ENCODE measurements at places on chromosomes 4 and X.

GRCh38 chr4:2427383-2428334 is 8.9 kb downstream of the CFAP99 start:
- no peak overlapping the region for H3K4me3 ChIP-seq
- no peaks in the 10 kb centered on the region for H3K4me1 ChIP-seq
- no peak overlapping the region for H3K27ac ChIP-seq
- no peaks in the 10 kb centered on the region for H3K36me3 ChIP-seq

GRCh38 chr4:100977274-100977673 is 370.1 kb downstream of the PPP3CA start:
- no peak overlapping the region for H3K4me3 ChIP-seq
- DNase-seq: no peak
- H3K4me1 ChIP-seq: no peaks in the 10 kb centered on the region
- no peak overlapping the region for H3K27ac ChIP-seq
- no peaks in the 10 kb centered on the region for H3K36me3 ChIP-seq

GRCh38 chr4:151729731-151730559 is 30.9 kb downstream of the GATB start:
- no peak for DNase-seq
- H3K36me3 ChIP-seq: no peaks in the 10 kb centered on the region
- no peak overlapping the region for H3K4me3 ChIP-seq

DNA sequence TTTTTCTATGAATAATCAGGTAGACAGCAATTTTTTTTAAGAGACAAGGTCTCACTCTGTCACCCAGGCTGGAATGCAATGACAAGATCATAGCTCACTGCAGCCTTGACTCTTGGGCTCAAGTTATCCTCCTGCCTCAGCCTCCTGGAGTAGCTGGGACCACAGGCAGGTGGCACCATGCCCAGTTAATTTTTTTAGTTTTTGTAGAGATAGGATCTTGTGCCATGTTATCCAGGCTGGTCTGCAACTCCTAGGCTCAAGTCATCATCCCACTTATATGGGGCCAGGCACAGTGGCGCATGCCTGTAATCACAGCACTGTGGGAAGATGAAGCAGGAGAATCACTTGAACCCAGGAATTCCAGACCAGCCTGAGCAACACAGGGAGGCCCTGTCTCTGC is 26.8 kb downstream of the AFAP1 start:
- H3K36me3 ChIP-seq: no peaks in the 10 kb centered on the region
- no peak overlapping the region for H3K27ac ChIP-seq
- no peak for DNase-seq
- no peaks in the 10 kb centered on the region for H3K4me1 ChIP-seq

DNA sequence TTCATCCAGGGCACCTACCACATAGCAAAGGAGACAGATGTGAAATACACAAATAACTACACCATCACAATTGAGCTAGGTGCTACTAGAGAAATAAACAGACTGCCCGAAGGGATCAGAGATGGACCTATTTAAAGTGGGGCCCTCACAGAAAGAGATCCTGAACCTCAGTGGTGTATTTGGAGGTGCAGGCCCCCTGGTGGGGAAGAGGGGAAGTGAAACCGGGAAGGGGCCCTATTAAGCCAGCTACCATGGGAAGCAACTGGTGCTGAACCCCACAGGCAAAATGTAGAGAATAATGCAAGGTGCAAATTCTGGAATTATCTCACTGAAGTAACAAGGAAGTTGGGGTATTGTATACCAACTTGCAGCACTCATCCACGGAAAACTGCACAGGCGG is 78.6 kb upstream of the FAM9A start:
- no peak overlapping the region for H3K27ac ChIP-seq
- no peak overlapping the region for H3K4me3 ChIP-seq
- no peaks in the 10 kb centered on the region for H3K4me1 ChIP-seq
- peak; percentile 2 for DNase-seq
- no peaks in the 10 kb centered on the region for H3K27me3 ChIP-seq

DNA sequence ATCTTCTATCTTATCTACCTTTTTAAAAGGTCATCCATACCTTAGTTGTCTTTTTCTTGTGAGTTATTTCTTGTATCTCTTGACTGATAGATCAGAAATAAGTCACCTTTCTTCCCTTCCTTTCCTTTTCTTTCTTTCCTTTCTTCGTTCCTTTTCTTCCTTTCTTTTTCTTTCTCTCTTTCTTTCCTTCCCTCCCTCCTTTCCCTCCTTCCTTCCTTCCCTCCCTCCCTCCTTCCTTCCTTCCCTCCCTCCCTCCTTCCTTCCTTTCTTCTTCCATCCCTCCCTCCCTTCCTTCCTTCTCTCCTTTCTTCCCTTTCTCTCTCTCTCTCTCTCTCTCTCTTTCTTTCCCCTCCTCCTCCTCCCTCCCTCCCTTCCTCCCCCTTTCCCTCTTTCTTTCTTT is 93.5 kb downstream of the CEP135 start:
- H3K27ac ChIP-seq: no peak overlapping the region
- no peak overlapping the region for H3K4me3 ChIP-seq
- no peak for DNase-seq
- H3K4me1 ChIP-seq: no peaks in the 10 kb centered on the region
- H3K27me3 ChIP-seq: peaks cover 4% of the 10 kb centered on the region

- DNase-seq: no peak
- peaks cover 90% of the 10 kb centered on the region for H3K27me3 ChIP-seq
- H3K4me1 ChIP-seq: peaks cover 32% of the 10 kb centered on the region
- H3K36me3 ChIP-seq: no peaks in the 10 kb centered on the region
- no peak overlapping the region for H3K27ac ChIP-seq
These were observed 2.4 kb downstream of the NKX3-2 start for GRCh38 chr4:13541720-13542576.

- no peaks in the 10 kb centered on the region for H3K36me3 ChIP-seq
- no peak overlapping the region for H3K27ac ChIP-seq
These were observed 857.0 kb upstream of the HTR2C start for GRCh38 chrX:113726898-113727297.

DNA sequence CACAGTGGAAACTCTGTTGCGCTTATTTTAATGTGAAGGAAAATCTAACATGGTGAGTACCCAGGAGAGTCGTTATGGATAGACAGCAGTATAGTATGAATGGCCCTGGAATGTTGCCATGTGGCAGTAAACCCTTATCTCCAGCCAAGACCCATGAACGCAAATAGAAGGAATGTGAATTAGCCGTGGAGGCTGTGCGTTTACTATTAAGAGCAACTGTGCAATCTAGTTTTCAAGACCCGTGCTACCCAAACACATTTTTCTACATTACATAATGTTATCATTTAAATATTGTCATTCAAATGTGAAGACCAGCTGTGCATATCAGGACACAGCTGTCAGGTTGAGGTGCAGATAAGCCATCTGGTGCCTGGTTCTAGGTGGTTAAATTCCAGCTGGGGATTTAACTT is 13.3 kb upstream of the AGA start:
- H3K4me3 ChIP-seq: no peak overlapping the region
- H3K27me3 ChIP-seq: no peaks in the 10 kb centered on the region
- no peak overlapping the region for H3K27ac ChIP-seq
- no peaks in the 10 kb centered on the region for H3K36me3 ChIP-seq

GRCh38 chr4:99998062-99998867 is 48.2 kb upstream of the H2AZ1 start:
- no peak overlapping the region for H3K4me3 ChIP-seq
- H3K36me3 ChIP-seq: no peaks in the 10 kb centered on the region
- no peak overlapping the region for H3K27ac ChIP-seq
- H3K27me3 ChIP-seq: no peaks in the 10 kb centered on the region
- H3K4me1 ChIP-seq: no peaks in the 10 kb centered on the region
- no peak for DNase-seq

- H3K27me3 ChIP-seq: no peaks in the 10 kb centered on the region
- DNase-seq: no peak
- H3K4me3 ChIP-seq: no peak overlapping the region
- no peaks in the 10 kb centered on the region for H3K36me3 ChIP-seq
- no peak overlapping the region for H3K27ac ChIP-seq
These were observed 66.3 kb upstream of the FAM9C start for GRCh38 chrX:13110433-13111324.

- no peaks in the 10 kb centered on the region for H3K27me3 ChIP-seq
- DNase-seq: no peak
- no peak overlapping the region for H3K27ac ChIP-seq
- no peaks in the 10 kb centered on the region for H3K4me1 ChIP-seq
- H3K36me3 ChIP-seq: no peaks in the 10 kb centered on the region
- H3K4me3 ChIP-seq: no peak overlapping the region
These were observed 165.8 kb upstream of the PPARGC1A start for GRCh38 chr4:24055623-24056022.

DNA sequence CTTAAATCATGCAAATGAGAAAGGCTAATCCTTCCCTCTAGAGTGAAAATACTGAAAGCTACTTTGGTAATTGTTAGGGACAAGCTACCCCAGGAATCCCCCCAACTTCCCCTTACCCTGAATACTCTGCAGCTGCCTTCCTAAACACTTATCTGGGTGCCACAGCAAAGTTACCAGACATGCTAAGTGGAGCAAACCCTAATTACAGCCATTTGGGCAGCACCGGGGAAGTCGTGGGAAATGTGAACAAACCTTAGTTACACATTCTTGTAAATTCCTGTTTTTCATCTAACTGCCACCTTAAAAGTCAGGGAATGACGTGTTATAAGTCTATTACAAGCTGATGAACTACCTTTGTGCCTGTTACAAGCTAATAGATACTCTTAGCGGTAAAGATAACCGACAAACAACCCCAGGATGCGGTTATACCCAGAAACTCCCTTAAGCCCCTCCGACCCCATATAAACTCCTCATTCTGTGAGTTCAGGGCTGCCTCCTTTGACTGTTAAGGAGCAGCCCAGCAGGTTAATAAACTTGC is 66.0 kb upstream of the PLAC8 start:
- no peaks in the 10 kb centered on the region for H3K27me3 ChIP-seq
- H3K36me3 ChIP-seq: no peaks in the 10 kb centered on the region
- H3K4me3 ChIP-seq: no peak overlapping the region
- DNase-seq: no peak

GRCh38 chrX:27675493-27675892 is 85.3 kb downstream of the DCAF8L2 start:
- no peaks in the 10 kb centered on the region for H3K36me3 ChIP-seq
- DNase-seq: no peak
- no peaks in the 10 kb centered on the region for H3K4me1 ChIP-seq
- no peak overlapping the region for H3K27ac ChIP-seq

DNA sequence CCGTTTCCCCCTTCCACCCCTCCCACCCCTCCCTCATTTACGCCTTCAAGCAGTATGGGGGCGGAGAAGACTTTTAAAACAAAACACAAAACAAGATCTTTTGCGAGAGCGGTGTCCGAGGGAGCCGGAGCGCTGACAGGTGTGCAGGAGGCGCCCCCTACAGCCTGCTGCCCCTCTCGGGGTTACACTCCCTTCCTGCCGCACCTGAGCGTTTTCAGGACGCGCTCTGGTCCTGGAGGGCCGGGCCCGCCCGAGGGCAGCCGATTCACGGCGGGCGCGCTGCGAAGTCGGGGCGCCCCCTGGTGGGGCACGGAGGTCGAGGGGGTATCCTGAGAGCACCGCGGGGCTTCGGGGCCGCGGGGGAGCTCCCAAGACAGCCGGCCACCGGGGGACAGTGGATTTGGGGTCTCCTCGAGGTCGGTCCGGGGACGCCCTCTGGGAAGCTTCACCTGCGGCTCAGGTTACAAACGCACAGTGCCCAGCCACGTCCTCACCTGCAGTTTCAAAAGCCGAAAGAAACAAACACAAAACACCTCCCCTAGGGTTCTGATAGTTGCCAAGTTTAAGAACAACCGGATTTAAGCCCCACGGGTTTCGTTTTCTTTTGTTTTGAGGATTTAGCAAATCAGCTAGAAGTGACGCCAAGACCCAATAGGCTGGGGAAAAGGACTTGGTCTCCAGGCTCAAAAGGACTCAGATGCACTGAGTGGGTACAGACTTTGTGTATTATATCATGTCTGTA is 8.0 kb upstream of the NEUROG2 start:
- DNase-seq: peak; percentile 64
- H3K27ac ChIP-seq: no peak overlapping the region
- H3K27me3 ChIP-seq: peaks cover 51% of the 10 kb centered on the region
- H3K4me3 ChIP-seq: peak overlapping the region; percentile 68
- no peaks in the 10 kb centered on the region for H3K36me3 ChIP-seq

DNA sequence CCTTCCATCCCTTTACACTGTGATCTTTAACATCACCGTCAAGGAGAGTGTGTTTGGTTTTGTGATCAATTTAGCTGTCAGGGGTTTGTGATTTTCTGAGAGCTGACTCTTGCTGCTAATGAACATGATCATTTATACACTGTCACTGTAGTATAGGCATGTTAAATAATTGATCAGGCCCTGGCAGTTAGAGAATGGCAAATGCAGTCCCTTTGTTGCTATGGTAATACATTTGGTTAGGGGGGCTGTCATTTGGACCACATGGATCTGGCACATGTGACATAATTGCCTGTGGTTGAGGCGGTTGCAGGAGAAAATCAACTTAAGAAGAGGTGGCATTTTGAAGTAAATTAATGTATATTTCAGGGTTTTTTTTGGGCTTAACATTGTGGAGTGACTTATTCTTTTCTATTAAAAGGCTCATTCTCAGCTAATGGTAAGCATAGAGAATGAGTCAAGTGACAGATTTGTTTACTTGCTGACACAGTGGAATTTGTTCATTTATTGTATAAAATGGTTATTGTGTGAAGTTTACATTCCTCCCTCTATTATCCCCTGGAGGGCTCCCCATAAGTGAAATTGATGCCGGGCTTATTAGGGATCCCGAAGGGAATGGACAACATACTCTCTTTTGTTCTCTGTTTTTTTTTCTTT is 114.0 kb downstream of the FHIP1A start:
- no peak for DNase-seq
- H3K27ac ChIP-seq: no peak overlapping the region
- no peaks in the 10 kb centered on the region for H3K36me3 ChIP-seq

DNA sequence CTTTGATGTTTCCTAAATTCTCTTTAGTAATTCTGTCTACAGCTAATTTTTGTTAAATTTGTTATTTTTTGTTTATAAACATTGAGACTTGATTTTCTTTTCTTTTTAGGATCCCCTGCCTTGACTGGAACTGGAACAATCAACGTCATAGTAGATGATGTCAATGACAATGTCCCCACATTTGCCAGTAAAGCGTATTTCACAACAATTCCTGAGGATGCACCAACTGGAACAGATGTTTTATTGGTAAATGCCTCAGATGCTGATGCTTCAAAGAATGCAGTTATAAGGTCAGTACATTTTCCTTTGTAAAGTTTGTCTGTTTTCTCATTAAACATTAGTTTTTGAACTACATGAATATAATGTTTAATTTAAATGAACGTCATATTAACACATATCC is 119.4 kb downstream of the FAT4 start:
- no peaks in the 10 kb centered on the region for H3K4me1 ChIP-seq
- no peak overlapping the region for H3K4me3 ChIP-seq
- DNase-seq: no peak
- no peaks in the 10 kb centered on the region for H3K27me3 ChIP-seq
- H3K27ac ChIP-seq: no peak overlapping the region

- DNase-seq: no peak
- no peaks in the 10 kb centered on the region for H3K36me3 ChIP-seq
- no peak overlapping the region for H3K27ac ChIP-seq
- no peaks in the 10 kb centered on the region for H3K27me3 ChIP-seq
These were observed 219.8 kb downstream of the OR13H1 start for GRCh38 chrX:131763674-131764073.

DNA sequence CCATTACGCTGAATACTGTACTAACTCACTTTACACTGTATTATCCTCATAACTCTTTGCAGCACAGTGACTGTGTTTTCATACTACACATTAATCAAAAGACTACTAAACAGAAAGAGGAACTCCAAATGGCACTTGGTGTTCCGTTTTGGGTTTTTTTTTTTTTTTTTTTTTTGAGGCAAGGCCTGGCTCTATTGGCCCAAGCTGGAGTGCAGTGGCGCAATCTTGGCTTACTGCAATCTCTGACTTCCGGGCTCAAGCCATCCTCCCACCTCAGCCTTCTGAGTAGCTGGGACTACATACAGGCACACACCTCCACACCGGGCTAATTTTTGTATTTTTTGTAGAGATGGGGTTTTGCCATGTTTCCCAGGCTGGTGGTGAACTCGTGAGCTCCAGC is 10.7 kb downstream of the KLHL8 start:
- no peaks in the 10 kb centered on the region for H3K4me1 ChIP-seq
- no peak overlapping the region for H3K27ac ChIP-seq
- no peaks in the 10 kb centered on the region for H3K36me3 ChIP-seq
- H3K4me3 ChIP-seq: no peak overlapping the region

Data from CD8-positive, alpha-beta memory T cell (primary cell).